ENCODE measurements at places on chromosomes 2 and 18.

GRCh38 chr2:102304268-102304667 lies 7.1 kb upstream of the IL1RL1 start:
- DNase-seq, result no peak

DNA sequence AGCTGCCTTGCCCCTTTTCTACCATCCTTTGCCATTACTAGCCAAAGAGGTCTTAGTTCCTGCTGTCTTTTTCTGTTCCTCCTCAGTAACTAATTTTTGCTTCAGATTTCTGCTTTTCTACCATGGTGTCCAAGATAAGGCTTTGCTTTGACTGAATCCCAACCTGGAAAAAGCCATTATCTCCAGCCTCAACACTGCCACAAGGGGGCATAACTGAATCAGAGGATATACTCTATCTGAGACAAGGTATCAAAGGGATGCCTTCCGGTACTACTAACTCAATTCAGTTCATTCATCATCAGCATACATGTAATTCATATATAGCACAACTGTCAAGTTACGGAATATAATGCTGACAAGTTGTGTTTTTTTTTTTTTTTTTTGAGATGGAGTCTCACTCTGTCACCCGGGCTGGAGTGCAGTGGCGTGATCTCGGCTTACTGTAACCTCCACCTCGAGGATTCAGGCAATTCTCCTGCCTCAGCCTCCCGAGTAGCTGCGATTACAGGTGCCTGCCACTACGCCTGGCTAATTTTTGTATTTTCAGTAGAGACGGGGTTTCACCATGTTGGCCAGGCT lies 11.4 kb downstream of the OSGEPL1 start:
- DNase-seq, result no peak

GRCh38 chr2:240831594-240832204 lies 11.7 kb upstream of the KIF1A start:
- DNase-seq, result no peak

GRCh38 chr18:44821924-44822323 lies 141.2 kb downstream of the SETBP1 start:
- no peak for DNase-seq

GRCh38 chr18:5964996-5965395 lies 69.7 kb upstream of the TMEM200C start:
- no peak for DNase-seq

DNA sequence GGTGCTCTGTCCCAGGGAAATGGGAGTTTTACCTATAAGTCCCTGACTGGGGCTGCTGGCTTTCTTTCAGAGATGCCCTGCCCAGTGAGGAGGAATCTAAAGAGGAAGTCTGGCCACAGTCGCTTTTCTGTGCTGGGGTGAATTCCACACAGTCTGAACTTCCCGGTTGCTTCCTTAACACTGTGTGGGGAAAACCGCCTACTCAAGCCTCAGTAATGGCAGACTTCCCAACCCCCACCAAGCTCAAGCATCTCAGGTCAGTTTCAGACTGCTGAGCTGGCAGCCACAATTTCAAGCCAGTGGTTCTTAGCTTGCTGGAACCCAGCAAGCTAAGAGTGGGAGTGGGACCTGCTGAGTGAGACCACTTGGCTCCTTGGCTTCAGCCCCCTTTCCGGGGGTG lies 54.9 kb downstream of the NUP35 start:
- DNase-seq, result no peak

- DNase-seq, result no peak
Observed at GRCh38 chr2:160375037-160375436, 118.6 kb downstream of the RBMS1 start.

Measured in activated T-helper 1 cell treated with anti-CD3 and anti-CD28 coated beads, Interleukin-2, amount 50 U/mL, for 16 hours (primary cell).